CD4-positive, CD25-positive, alpha-beta regulatory T cell (primary cell): ENCODE measurements at places on chromosomes 12 and 14.

DNA sequence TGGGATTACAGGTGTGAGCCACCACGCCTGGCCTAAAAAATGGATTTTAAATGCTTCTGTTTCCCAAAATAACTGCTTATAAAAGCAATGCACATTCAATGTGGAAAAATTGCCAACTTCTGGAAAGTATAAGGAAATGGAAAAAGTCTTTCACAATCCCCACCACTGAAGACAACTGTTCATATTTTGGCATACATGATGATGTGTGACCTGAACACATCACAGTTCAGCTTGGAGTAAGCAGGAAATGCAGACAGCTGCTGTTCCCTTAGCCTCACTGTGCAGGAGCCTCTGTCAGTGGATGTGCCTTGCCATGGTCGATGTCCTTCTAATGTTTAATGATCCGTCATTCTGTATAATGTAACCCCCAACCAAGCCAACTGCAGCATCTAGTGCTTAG lies 5.2 kb downstream of the MTERF2 start:
- DNase-seq: no peak

- no peak for DNase-seq
These were observed 28.7 kb downstream of the EGLN3 start for GRCh38 chr14:33922125-33922524.

GRCh38 chr12:7668171-7668570 lies 2.5 kb upstream of the APOBEC1 start:
- DNase-seq: no peak

GRCh38 chr14:103762036-103762435 lies 46.4 kb downstream of the ZFYVE21 start:
- DNase-seq: no peak

DNA sequence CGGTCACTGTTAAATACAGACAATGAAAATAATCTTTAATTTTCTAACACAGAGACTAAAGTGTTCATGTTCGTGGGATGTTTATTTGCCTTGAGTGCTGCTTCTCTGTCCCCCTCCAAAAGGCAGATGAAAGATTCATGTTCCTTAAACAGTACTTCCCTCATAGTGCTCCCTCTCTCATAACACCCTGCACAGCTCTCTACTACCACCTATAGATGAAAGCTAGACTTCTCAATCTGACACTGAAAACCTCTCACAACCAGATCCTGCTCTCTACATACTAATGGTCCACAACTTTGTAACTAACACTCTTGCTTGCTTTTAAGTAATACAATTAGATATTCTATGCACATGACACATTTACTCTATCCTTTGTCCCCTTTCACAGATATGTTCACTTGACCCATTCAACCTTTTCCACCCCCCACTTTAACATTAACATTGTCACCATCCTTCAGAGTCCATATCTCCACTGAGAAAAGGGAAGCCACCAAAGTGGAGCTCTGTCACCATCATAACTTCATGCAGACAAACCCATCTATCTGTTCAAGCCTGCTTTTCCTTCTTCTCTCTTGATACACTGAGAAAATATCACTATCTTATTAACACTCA lies 266.4 kb upstream of the USP15 start:
- DNase-seq: peak; percentile 41

DNA sequence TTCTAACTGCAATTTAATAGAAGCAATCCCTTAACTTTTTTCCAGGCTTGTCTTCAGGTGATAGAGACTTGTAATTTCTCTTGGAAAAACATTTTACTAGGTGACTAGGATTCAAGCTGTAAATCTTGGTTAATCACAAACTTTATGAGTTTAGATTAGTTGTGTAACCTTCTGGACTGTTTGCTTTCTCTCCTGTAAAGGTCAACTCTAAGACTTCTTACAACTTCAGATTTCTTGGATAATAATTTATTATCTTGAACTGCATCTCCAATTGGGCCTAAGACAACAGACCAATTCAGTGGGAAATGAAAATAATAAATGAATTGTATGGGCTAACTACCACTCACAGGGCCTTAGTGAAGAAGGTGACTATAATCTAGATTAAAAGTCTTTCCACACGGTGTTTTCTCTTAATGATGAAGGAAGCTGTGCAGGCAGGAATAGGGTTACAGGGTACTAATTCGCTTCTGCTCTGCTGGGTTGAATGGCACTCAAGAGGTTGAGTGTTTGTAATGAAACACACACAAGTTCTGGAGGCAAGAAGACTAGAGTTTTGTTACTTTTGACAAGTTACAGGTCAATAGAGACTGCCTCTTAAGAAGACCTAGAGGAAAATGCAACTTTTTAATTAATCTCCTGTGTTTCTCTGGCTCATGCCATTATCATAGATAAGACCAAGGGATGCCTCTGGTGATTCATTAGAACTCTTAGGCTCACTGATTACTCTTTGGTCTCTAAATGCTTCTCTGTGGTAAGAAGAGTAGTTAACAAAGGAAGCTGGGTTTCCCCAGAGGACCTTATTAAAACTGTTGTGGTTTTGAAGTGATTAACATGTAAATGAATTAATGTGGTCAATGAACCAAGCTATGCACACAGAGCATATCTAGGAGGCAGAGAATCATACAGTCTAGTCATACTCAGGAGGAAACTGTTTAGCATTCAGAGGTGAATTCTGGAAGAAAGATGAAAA lies 30.0 kb upstream of the OR4E1 start:
- DNase-seq: peak; percentile 47

DNA sequence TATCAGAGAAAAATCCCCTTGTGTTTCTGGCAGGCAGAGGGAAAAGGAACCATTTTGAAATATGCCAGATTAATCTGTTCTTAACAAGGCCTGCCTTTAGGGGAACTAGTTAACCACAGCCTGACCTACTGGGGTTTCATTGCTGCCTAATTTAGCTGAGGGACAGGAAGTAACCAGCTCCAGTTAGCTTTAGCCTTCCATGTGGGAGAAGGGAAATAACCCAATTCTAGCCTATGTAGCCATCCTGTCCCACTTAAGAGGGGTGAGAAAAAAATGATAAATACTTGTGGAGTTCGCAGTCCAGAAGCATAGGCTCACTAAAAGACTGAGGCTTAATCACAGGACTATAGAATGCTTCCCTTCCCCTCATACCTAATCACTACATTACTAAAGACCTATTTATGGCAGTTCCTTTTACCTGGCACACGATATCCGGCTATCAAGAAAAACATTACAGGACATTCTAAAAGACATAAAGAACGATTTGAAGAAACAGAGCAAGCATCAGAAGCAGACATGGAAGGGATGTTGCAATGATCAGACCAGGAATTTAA lies 22.8 kb downstream of the COX8C start:
- no peak for DNase-seq

GRCh38 chr12:73935817-73936216 lies 601.8 kb upstream of the ATXN7L3B start:
- no peak for DNase-seq

DNA sequence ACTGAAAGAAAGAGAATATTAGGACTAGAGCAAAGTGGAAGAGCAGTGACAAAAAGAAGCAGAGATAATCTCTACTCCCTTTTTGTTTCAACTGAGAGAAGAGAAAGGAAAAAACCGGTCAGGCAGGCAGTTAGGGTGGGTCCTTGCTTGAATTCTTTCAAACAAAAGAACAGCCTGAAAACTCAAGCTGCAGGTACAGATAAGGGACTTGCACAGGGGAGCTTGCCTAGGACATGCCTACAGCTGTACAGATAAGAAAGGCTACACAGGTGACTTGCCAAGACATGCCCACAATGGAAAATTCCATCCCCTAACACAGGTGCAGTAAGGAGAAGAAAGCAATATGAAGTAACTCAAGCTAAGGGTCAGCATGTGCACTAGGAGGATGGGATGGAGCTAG lies 532.2 kb upstream of the MIS18BP1 start:
- no peak for DNase-seq

DNA sequence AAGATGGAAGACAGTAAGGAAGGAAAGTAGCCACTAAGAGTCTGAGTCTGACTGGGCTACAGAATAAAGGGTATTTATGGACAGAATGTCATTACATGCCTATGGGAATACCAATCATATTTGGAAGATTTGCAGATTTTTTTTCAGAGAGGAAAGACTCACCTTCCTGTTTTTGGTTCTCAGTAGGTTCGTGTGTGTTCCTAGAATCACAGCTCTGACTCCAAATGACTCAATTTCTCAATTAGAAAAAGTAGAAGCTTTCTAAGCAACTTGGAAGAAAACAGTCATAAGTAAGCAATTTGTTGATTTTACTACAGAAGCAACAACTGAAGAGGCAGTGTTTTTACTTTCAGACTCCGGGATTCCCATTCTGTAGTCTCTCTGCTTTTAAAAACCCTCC lies 15.4 kb upstream of the PAPLN start:
- no peak for DNase-seq

GRCh38 chr12:65556676-65557437 lies 267.4 kb upstream of the HMGA2 start:
- peak; percentile 57 for DNase-seq

DNA sequence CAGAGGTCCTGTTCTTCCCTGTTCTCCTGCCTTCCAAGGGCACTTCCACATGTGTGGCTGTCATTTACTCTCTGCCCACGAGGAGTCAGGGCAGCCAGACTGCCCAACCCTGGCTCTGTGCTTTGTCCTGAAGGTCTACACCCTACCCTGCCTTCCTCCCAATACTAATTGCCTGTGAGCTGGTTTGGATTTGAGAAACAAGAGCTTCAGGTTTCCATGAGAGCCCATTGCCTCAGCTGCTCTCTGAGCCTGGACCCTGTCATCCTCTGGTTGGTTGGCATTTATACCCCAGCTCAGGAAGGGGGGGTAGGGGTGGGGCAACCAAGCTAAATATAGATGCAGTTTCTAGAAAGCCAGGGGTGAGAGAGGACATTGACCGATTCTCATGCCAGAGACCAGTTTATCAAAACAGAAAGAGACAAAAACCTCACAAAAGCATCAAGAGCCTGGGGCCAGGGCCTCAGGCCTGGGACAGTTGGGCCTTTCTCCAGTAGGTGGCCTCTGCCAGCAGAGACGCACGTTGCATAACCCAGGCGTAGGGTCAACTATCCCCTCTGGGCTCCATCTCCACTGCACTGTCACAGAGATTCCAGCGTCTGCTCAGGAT lies 34.5 kb downstream of the VDR start:
- no peak for DNase-seq

DNA sequence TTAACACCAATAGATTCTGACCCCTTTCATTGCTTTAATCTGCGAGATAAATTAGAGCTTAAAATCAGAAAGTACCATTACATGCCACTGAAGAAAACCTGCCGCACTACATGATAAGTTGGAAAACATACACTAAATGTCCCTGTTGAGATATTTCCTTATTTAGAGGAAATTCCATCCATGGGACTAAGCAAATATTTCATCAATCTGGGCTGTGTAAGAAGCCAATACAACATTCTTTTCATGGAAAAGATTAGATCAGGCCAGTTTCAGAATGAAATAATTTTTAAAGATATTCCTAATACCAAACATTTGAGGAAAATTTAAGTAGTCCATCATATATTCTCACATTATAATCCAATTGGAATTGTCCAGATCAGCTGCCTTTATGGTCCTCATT lies 112.8 kb downstream of the LLPH start:
- DNase-seq: no peak

GRCh38 chr14:53943751-53944083 lies 12.9 kb downstream of the BMP4 start:
- no peak for DNase-seq

DNA sequence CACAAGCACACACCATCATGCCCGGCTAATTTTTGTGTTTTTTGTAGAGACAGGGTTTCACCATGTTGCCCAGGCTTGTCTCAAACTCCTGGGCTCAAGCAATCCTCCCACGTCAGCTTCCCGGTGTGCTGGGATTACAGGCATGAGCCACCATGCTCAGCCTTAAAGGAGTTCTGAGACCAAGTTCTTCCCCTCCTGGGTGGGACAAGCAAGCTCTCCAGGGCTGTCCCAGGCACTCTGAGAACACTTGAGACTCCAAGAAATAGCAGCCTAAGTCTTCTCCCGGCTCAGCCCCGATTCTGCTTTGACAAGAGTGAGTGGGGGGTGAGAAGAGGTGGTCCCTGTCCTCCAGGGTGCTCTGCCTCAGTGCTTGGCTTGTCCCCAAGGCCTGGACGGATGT lies 86.4 kb downstream of the STAB2 start:
- DNase-seq: no peak

DNA sequence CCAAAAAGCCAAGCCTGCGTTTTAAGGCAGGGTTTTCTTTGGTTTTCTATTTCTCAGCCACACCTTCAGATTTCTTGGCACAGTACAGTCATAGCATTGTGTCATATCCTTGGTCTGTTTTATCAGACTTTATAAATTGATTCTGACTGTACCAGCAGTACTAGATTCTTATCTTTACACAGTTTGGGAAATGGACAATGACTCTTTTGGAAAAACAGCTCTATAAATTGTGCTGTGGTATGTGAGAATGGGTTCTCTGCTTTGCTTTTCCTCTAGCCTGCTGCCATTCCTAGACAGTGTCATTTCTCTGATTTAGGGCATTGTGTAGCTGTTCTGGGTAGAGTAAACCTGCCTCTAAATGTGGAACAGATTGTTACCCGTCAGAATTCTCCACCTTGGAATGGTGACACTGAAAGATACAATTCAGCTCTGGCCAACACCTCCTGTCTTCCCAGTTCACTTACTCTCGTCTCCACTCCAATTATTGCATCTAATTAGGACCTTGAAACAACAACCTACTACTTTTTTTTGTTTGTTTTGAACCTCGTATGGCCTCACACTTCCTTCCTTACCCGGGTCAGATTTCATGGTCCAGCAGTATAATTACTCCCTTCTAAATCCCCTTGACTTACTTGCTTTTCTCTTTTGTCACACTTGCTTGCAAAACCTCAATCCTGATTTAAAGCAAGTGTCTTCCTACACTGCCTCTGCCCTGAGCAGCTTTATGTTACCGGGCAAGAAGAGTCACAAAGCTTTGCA lies 226.3 kb downstream of the ERC1 start:
- DNase-seq: no peak

GRCh38 chr12:126719912-126720705 lies 1546.9 kb upstream of the TMEM132C start:
- DNase-seq: no peak

GRCh38 chr12:52209321-52209720 lies 17.5 kb upstream of the KRT80 start:
- no peak for DNase-seq

DNA sequence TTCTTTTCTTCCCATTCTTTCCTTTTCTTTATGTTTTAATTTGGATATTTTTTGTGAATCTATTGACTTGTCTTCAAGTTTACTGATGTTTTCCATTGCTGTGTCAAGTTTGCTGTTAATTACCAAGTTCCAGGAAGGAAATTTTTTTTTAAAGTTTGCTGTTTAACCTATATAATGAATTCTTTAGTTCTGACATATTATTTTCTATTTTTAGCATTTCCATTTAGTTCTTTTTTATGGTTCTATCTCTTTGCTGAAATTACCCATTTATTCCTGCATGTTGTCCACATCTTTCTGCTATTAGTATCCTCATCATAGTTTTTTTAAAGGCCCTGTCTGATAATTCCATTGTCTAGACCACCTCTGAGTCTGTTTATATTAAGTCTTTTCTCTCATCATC lies 27.8 kb downstream of the KLHDC1 start:
- DNase-seq: no peak
